Esophagus squamous epithelium (tissue), 5 donors: ENCODE measurements at places on chromosomes 16 and 17.

DNA sequence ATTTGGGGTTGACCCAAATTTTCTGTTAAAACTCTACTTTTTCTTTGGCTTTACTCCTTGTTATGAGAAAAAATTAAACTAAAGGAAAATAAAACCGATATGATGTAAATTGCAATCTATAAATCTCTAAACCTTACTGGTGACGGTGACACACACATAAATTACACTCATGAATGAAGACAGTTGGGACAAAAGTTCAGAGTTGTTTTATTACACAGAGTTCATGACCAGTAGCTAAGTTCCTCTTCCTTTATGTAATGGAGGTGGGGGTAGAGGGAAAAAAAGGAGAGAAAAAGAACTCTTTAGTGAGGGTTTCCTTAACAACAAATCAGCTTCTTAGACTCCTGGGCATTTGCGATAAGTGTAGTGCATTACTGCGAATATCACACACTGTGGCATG lies 220.7 kb downstream of the KCNJ2 start:
- DNase-seq, result no peak

DNA sequence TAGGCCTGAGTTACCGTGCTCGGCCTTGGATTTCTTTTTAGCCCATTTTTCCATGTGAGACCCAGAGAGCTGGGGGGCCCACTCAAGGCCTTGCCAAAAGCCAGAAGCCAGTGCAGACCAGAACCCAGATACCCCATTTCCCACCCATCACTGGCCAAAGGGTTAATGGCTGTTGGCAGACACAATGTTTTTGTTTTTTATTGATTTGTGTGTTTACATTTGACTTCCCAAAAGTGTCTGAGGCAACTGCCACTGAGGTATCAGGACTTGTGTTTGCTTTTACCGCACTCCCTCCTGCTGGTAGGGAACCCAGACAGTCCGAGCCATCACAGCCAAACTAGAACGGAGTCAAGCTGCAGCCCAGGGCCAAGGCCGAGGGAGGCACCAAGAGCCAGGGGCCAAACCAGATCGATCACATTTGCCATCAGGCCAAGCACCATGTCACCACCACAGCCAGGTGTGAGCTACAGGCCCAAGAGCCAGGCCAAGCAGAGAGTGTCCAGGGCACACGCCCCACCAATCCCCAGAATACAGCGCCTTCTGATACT lies 7.7 kb upstream of the TNFSF12 start:
- DNase-seq, result no peak

GRCh38 chr17:57338257-57338914 lies 82.1 kb downstream of the MSI2 start:
- no peak for DNase-seq

- no peak for DNase-seq
Observed at GRCh38 chr16:17470908-17471718, at the start of gene XYLT1. XYLT1 (minus strand) TSS chr16:17470960; CDS start chr16:17470796, 164 bp downstream.

DNA sequence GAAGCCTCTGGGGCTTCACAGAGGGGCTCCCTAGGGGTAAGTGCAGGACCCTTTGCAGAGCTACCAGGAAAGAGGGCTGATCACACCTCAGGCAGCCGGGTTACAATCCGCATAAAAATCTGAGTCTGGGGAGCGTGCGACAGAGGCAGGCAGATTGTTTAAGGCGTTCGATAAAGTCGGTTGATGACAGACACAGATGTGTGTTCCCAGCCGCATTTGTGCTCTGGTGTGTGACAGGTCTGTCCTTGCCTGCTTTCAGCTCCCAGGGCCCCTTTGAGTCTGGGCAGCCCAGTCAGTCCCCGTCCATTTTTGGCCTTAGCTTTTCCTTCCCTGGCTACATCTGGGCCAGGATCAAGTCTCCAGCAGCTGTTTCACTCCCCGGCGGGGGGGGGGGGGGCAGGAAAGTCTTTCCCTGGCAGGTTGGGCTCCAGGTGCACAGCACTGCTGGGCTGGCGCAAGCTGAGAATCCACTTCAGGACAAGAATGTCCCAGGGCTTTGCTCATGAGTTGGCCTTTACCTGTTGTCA lies 1.3 kb upstream of the ZACN start:
- DNase-seq, result no peak

DNA sequence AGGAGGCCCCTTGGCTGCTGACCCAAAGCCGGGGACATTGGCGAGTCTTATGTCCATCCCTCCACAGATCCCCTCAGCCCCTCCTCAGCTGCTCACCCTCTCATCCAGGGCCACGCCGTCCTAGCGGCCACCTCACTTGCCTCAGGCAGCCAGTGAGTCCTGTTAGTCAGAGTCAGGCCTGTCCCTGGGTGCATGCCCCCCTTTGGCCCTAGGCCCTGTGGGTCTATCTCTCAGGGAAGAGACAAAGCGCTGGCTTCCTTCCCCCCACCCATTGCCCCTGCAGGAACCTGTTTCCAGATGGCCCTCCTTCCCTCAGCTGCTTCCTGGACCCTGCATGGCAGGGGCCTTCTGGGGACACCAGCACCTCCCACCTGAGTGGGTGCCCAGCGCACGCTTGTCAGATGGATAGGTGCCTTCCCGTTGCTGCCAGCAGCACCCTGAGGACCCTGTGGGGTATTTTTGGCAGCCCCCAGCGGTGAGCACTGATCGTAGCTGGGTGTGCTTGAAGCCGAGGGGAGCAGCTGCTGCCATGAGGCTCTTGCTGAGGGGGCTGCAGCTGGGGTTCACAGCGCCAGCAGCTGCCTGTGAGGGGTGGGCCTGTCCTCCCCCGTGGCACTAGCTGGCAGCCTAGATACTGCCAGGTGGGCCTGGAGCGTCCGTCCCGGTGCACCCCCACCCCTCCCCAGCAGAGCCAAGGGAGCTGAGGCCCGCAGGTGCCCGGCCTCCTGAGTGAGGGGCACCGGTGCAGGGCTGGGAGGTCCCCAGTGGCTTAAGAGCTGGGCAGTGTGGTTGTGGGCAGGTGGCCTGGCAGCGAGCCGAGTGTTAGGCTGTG lies 8.4 kb downstream of the DBNDD1 start:
- no peak for DNase-seq

- DNase-seq, result no peak
Observed at GRCh38 chr16:1308036-1308976, 1.1 kb upstream of the UBE2I start.

DNA sequence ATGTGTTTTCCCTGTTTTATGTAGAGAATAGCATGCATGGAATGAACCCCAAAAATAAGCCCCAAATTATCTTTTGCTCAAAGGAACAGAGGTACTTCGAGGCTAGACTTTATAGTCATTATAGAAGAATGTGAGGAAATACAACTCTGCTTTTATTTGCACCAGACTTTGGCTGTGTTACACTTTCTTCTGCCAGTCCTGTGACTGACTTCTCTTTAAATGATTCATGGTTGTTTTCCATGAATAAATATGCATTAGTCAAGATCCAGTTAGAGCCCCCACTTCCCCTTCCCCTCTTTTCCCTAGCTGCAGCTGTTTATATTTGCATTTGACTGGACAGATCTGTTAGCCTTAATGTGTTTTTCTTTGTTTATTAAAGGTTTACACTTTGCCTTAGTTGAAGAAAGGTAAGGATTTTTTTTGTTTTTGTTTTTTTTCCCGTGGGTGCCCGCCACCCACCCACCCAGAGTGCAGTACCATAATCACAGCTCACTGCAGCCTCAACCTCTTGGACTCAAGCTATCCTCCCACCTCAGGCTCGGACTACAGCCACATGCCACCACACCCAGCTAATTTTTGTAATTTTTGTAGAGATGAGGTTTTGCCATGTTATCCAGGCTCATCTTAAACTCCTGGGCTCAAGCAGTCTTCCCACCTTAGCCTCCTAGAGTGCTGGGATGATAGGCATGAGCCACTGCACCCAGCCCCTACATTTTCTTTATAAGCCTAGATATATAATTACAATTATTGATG lies 152.6 kb downstream of the CYB561 start:
- DNase-seq, result no peak

GRCh38 chr17:48981927-48982539 lies 13.6 kb upstream of the GIP start:
- DNase-seq, result no peak

DNA sequence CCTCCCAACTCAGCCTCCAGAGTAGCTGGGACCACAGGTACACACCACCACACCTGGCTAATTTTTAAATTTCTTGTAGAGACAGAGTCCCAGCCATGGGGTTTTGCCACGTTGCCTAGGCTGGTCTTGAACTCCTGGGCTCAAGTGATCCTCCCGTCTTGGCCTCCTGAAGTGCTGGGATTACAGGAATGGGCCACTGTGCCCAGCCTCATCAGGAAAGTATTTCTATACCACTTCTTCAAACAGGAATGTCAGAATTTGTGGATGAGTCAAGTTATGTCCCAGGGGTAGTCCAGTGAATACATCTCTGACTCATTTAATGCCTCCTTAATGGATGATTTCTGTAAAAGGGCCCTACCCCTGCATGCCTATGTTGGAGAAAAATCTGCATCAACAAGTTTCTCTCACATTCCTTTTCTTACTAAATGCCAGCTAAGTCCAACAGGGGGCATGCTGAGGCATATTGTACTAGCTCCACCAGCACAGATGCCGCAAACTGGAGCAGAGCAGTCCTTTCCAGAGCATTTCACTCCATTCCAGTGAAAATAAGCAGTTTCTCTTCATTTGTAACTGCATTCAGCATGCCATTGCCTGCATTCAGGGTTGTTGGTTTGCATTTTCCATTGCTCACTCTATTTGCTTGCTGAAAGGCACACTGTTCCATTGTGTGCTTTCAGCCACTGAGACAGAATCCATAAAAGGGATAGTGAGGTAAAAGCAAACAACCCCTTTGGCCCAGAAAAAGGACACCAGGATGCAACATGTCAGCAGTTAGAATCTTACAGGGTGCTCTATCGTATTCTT lies 5.3 kb upstream of the CAVIN1 start:
- DNase-seq, result no peak

GRCh38 chr16:12474806-12475410 lies 328.8 kb downstream of the CPPED1 start:
- DNase-seq, result no peak

GRCh38 chr17:46876353-46876887 lies 25.0 kb downstream of the WNT9B start:
- no peak for DNase-seq

GRCh38 chr16:47612711-47613110 lies 151.6 kb downstream of the PHKB start:
- DNase-seq, result no peak

GRCh38 chr17:66416207-66416940 lies 114.0 kb downstream of the PRKCA start:
- DNase-seq, result no peak

DNA sequence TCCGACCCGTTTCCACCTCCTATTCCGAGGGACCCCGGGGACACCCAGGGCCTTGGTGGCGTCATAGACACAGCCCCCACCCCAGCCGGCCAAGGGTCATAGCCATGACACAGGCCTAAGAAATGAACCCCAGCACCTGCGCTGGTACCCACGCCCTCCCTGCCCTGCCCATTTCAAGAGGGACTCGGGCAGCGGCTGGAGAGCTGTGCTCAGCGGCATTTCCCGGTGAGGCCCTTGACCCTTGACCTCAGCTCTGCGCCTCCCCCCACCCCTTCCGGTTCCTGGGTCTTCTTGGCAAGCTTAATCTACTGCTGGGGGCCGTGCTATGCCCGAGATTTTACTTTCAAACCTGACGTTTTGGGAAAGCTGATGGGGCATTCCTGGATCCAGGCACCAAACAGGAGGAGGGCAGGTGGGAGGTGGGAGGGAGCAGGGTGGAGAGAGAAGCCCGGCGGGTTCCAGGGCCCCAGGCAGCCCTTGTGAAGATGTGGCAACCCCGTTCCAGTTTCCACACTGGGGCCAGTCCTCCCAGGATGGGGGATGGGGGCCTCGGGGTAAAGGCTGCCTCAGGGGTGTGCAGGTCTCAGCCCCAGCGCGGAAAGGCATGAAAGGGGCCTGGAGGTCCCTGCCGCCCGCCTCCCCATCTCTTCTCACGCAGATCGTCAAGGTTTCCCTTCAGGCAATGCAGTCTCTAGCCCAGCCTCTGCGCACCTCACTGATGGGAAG lies at the start of gene SLC22A31:
Gene SLC22A31, minus strand, starts transcription at position 414 of the 726 bp plus-strand sequence. Its CDS starts 36 bp downstream, at position 378.
- no peak for DNase-seq

DNA sequence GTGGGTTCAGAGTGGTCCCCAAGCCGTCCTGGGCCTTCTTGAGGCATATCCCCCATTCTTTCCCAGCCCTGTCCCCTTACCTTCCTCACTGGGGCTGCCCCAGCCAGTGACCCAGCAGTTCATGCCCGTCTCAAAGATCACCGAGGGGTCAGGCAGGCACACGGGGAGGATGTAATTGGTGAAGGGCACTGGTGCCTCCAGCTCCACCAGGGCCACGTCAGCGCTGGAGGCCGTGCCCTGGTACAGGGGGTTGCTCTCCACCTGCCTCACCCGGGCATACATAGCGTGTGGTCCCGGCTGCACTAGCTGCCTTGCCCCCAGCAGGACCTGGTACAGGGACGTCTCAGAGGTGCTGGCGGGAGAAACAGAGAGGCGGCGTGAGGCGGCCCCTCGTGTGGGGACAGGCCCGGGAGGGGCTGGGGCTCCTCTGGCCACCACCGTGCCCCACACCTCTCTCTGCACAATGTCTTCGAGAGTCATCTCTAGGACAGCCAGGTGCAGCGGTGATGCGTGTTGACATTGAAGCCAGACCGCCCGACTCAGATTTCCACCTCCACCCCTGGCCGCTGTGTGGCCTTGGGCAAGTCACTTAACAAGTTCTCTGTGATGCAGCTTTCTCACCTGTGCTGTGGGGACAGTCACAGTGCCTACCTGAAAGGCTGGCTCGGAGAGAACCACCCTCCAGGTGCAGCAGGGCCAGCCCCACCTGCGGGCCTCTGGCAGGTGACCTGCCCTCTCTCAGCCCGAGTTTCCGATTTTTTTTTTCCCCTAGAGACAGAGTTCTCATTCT lies 5.8 kb downstream of the PRSS27 start:
- DNase-seq, result no peak

DNA sequence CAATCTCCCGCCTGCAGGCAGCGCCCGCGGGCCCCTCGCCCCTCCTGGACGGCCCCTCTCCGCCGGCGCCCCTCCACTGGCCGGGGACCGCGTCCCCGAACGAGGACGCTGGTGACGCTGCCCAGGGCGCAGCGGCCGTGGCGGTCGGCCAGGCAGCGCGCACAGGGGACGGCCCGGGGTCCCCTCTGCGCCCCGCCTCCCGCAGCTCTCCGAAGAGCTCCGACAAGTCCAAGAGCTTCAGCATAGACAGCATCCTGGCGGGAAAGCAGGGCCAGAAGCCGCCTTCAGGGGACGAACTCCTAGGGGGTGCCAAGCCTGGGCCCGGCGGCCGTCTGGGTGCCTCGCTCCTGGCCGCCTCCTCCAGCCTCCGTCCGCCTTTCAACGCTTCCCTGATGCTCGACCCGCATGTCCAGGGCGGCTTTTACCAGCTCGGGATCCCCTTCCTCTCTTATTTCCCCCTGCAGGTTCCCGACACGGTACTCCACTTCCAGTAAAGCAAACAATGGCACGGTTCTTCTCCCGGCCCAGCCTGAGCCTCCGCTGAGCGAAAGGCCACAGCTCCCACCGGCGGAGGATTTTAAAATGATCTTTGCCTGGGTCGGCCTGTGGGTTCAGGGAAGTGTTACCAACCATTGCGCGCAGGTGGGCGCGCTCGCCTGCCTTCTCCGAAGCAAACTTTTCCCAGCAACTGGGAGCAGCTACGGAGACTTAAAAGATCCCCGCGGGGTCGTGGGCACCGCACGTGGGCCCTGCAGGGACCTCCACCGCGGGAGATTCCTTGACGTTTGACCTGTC lies 1.1 kb downstream of the FOXL1 start:
- DNase-seq, result no peak

- DNase-seq, result no peak
Observed at GRCh38 chr17:57132663-57133062, 47.6 kb downstream of the AKAP1 start.

- DNase-seq, result no peak
Observed at GRCh38 chr16:71297341-71297634, 8.1 kb upstream of the CMTR2 start.
